ENCODE measurements at places on chromosomes 7 and 10.

DNA sequence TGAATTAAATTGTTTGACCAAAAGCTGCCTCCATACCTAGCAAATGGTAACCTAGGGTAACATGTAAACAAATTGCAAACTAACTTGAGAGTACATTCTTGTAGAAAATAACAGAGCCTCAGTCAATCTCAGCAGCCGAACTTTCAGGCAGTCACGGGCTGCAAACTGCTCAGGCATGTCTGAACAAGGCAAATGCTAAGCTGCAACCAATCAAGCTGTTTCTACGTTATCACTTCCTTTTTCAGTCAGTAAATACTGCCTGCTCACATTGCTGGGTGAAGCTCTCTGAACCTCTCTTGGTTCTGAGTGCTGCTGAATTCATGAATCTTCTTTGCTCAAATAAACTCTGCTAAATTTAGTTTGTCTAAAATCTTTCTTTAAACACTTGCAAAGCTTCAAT lies 1212.4 kb downstream of the SORCS1 start:
- no peak overlapping the region for H3K27ac ChIP-seq
- no peaks in the 10 kb centered on the region for H3K27me3 ChIP-seq
- no peaks in the 10 kb centered on the region for H3K4me1 ChIP-seq
- no peak overlapping the region for H3K4me3 ChIP-seq

GRCh38 chr10:128044961-128045832 lies 81.0 kb downstream of the MKI67 start:
- H3K27me3 ChIP-seq = no peaks in the 10 kb centered on the region
- H3K4me3 ChIP-seq = no peak overlapping the region
- DNase-seq = no peak
- no peak overlapping the region for H3K27ac ChIP-seq

DNA sequence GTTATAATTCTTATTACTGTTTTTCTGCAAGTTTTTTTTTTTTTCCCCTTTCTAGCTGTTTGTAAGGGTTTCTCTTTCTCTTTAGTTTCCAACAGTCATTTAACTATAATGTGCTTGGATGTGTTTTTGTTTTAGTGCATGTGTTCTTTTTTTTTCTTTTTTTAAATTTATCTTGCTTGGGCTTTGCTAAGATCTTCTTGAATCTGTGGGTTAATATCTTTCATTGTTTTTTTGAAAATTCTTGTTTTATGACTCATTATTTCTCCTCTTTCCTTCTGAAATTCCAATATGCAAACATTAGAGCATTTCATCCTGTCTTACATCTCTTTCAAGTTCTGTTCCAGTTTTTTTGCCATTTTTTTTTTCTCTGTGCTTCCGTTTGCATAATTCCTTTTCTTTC lies 5.7 kb upstream of the HK1 start:
- no peak overlapping the region for H3K4me3 ChIP-seq
- no peaks in the 10 kb centered on the region for H3K4me1 ChIP-seq
- no peaks in the 10 kb centered on the region for H3K27me3 ChIP-seq
- H3K27ac ChIP-seq = no peak overlapping the region
- no peak for DNase-seq

DNA sequence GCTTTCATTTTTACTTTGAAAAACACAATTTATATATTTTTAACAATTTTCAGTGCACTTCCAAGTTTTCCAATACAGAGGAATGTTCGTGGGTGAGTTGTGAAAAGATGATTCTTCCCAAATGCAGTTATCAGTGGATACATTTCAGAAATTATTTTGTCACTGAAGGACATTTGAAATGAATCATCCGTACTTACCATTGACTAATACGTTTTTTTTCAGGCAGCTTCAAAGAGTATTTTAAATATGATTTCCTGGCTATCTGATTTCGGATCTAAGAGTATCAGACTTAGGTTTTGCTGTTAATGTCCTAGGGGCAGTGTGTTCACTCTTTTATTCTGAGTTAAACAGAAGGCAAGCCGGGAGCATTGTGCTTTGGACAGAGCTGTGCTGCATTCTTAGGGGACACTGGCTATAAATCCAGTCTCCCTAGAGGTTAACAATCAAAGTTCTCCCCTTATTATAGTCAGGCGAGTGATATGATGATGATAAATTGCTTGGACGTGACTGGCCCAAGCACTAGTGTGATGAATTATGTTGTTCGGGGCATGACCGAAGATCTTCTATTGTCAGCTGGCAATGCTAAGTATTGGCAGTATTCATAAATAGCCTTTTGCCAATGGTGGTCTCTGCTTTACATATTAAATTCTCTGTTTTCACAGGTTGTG lies 4.5 kb downstream of the PTER start:
- DNase-seq = no peak
- peaks cover 56% of the 10 kb centered on the region for H3K4me1 ChIP-seq
- H3K27ac ChIP-seq = peak overlapping the region; percentile 68
- H3K36me3 ChIP-seq = peaks cover 15% of the 10 kb centered on the region
- peak overlapping the region; percentile 74 for H3K4me3 ChIP-seq

DNA sequence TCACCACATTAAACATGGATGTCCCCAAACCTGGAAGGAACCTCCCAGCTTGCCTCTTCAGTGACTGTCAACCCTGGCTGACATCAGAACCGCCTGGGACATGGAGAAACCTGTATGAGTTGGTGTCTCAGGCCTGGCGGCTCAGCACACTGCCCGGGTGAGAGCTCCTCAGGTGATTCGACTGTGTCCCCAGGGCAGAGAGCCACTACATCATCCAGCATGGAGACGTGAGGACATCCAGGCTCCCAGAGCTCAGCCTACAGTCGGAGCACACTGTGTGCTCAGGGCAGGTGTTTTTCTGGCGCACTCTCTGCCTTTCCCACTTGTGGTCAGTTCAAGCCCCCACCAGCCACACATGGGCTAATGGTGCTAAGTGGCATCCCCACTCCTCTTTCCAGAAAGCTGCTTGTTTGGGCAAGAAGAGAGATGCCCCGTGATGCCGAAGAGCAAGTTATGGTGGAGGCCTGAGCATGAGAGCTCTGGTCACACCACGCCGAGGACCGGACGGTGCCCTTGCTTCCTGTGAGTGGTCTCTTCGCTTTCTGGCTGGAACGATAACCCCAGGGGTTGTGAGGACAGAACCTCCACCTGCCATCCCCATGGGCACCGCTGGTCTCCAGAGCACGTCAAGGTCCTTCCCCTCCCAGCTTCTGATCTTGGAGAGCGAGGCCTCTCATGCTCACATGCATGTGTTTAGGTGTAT lies 38.5 kb downstream of the AMZ1 start:
- H3K36me3 ChIP-seq = peaks cover 18% of the 10 kb centered on the region
- H3K4me3 ChIP-seq = no peak overlapping the region
- H3K27me3 ChIP-seq = no peaks in the 10 kb centered on the region
- H3K4me1 ChIP-seq = no peaks in the 10 kb centered on the region
- no peak overlapping the region for H3K27ac ChIP-seq

DNA sequence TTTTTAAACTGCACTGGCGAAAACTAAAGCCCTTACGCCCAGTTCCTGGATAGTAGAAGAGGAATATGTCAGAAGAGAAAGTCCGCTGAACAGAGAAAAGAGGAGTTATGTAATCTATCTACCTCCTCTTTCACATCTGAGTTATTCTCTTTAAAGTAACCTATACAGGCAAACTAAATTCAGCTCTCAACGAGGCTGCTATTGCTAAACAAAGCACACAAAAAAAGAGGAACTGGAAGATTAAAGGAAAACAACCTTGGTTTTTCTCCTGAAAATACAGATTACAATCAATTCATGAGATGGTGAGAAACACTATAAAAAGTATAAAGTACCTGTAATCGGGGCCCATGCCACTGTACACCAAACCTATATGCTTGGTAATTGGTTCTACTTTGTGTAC lies 5.8 kb downstream of the PSMA2 start:
- no peak for DNase-seq
- no peaks in the 10 kb centered on the region for H3K27me3 ChIP-seq
- peaks cover 60% of the 10 kb centered on the region for H3K36me3 ChIP-seq
- peaks cover 29% of the 10 kb centered on the region for H3K4me1 ChIP-seq
- H3K27ac ChIP-seq = no peak overlapping the region

DNA sequence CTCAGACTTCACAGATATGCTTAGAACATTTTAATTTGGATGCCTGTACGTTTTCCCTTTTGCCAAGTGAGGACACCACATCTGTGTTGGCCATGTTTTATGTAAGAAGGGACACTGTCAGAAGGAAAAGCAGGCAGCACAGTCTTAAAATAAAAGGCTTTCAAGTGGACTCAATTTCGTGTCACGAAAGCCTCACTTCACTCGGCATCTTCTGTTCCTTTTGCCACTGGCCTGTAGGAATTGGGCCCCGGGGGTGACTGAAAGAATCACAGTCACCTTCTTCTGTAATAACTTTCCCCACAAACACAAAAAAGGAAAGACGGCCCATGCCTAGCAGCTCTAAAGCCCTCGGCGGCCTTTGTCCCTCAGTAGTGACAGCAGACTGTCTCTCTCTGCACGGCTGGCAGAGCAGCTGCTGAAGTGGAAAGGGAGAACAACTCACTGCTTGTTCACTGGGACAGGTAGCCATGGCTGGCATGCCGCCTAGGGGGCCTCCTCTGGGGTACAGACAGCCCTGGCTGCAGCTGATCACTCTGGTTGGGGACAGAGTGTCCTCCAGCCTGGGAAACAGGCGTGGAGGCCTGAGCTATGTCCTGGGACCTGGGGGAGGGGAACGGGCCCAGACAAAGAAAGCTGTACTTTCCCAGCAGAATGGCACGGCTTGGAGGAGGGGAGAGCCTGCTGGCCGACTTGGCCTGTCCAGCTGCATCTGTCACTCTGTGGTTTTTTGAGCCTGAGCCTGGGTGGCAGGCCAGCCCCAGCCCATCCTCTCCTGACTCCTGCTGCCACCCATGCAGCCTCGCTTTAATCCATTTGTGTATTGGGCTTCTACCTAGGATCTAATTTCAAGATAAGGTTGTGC lies 4.4 kb downstream of the RASSF4 start:
- H3K27me3 ChIP-seq = no peaks in the 10 kb centered on the region
- H3K36me3 ChIP-seq = no peaks in the 10 kb centered on the region
- DNase-seq = no peak
- peaks cover 9% of the 10 kb centered on the region for H3K4me1 ChIP-seq
- H3K27ac ChIP-seq = no peak overlapping the region
